ENCODE measurements at places on chromosomes 16 and 17.
A peak's percentile ranks its signal among the peaks of the same experiment; 100 is the strongest.

- no peak for DNase-seq
Measured at GRCh38 chr17:45363498-45363897, 46.7 kb upstream of the MAP3K14 start.

GRCh38 chr17:77425791-77426641 is 285.2 kb downstream of the SEC14L1 start:
- DNase-seq: no peak

GRCh38 chr17:77649717-77650211 is 308.7 kb upstream of the TNRC6C start:
- DNase-seq: no peak

- no peak for DNase-seq
Measured at GRCh38 chr17:10754109-10754508, 24.3 kb upstream of the TMEM220 start.

- DNase-seq: no peak
Measured at GRCh38 chr17:75736173-75736835, 15.0 kb downstream of the ITGB4 start.

DNA sequence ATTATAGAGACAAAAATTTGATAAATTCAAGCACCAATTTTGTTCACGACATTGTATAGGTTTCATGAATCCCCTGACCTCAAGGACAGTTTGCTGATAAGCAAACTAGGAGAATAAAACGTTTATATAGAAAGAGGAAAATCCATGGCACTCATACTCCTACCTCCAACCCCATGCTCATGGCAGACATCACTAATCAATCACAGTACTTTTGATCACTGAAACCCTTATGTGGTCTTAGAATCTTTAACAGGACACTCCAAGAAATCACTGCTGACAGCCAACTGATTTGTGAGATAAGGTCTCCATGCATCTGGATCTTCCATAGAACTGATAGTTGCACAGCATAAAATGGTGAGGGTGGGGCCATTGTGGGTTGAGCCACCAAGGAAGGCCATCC is 4.7 kb upstream of the NHERF1 start:
- no peak for DNase-seq

DNA sequence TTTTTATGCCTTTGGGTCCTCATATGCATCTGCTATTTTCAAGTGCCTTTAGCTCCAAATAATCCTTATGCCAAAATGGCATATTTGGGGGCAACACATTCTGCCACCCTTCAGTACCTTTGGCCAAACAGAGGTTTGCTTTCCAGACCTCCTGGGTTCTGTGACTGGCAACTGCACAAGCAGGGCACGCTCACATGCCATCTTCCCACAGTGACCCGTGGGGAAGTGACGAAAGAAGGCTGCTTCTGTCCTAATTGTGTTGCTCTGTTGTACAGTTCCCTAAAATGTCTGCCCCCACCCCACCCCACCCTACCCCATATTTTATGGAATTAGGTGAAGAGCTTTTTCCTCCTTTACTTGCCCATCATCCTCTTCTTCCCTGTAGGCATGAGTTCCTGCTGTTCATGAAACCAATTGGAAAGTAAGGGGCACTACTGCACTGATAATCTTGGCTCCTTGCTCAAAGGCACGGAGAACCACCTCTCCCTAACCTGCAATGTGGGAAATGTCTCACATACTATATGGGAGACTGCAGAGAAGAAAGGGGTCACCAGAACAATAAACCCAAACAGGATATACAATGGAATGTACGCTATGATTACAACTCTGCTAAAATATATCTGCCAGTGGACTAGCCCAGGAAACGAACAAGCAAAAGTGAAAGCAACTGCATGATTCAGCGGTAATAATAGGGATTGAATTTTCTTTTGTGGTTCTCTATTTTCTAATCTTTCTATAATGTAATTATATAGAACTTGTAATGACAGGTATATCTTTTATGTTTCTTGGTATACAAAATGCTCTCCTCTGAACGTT is 3.3 kb upstream of the SLFN12L start:
- no peak for DNase-seq

DNA sequence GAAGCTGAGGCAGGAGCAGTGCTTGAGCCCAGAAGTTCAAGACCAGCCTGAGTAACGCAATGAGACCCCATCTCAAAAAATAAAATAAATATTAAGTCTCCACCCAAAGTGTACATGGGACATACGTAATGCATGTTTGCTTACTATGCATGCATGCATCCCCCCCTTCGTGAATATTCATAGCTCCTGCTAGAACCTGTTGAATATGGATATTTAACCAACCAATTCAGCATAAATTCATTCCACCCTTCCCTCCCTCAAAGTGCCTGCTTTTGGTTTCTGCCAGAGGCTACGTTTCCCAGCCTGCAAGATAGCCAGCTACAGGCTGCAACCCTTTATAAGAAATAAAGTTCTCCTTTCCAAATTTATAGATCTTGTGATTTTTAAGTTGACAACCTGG is 12.9 kb upstream of the PSMD7 start:
- no peak for DNase-seq

DNA sequence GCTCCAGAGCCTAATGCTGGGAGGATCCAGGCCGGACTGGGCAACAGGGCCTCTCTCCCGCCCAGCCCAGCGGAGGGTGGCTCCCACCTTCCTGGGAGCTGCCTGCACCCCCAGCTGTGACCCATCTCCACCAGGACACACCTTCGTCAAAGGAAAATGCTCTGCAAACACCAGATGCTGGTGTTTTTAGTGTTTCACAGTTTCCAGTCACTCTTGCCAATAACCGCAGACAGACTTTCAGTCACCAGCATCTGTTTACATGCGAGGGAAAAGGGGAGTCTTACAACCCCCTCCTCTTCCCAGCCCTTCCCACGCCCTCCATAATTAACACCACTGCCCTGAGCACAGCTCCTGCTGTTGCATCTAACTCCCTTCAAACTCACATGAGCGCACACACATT is 25.3 kb downstream of the KLHDC4 start:
- DNase-seq: peak; percentile 36

DNA sequence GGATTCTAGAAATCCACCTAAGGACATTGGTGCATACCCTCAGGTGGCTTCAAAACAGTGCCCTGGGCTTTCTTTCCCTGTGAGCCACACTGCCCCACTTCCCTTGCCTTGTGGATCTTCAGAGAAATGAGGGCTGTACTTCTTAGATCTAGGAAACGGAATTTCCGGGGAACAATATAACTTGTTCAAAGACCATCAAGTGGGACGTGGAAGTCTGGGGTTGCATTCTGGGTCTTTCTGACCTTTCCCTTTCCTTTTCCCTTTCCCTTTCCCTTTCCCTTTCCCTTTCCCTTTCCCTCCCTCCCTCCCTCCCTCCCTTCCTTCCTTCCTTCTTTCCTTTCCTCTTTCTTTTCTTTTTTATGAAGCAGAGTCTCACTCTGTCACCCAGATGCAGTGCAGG is 97.1 kb upstream of the SALL1 start:
- no peak for DNase-seq

GRCh38 chr17:2405247-2405926 is 4.5 kb upstream of the MNT start:
- no peak for DNase-seq

DNA sequence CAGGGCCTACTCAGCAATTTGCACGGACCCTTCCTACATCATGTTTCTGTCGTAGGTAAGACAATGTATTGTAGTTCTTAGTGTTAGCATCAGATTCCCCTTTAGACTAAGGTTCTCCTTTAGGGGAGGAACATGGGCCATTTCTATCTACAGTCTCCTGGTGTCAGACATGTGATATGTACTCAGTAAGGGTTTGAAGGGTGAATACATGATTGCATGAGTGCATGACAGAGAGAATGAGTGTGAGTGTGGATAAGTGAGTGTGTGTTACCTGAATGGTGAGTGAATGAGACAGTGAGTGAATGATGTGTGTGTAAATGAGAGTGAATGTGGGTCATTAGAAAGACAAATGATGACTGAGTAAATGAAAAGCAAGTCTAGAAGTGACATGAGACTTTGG is 476.8 kb downstream of the HAPSTR1 start:
- no peak for DNase-seq

GRCh38 chr17:74761419-74761818 is 13.0 kb downstream of the NHERF1 start:
- no peak for DNase-seq

- no peak for DNase-seq
Measured at GRCh38 chr17:27512511-27513346, 56.5 kb downstream of the KSR1 start.

DNA sequence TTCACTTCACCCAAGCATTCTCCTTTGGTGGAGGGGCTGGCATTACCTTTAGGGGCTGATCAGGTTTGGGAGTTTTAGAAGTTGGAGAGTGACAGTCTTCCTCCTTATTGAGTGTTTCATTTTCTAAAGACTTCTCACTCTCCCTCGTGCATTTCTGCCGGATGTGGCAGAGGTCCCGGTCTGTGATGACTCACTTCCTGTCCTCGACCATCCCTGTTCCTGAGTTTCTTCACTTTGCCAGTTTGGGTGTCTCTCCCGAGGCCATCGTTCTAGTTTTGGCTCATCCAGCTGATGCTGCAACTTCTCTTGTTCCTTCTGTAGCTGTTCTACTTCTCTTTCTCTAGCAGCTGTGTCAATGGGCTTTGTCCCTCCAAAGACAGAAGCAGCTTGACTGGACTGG is 104.3 kb downstream of the PHKB start:
- no peak for DNase-seq
